ENCODE measurements at places on chromosomes 1 and 21. TPM values are rescaled to one million over a fixed set of nuclear protein-coding genes. Genes with fewer than 3 reads are reported as not detected.
A peak's percentile ranks its signal among the peaks of the same experiment; 100 is the strongest.

DNA sequence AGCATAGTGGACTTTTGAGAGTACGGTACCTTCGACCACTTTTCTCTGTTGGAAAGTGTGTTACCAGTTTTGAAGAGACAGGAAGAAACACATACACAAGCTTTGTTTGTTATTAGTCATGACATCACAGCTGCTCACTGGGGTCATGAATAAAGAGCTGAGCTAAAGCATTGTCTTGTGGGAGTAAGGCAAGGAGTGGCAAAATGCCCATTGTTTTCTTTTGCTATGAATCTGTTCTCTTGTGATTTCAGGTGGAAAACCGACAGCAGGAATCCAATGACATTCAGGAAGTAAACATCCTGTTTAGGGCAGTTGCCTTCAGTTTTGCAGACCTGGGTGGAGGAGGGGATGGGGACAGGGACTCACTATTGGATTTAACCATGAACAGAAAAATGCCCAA lies 66.2 kb downstream of the RGL1 start:
- DNase-seq = no peak

- DNase-seq = no peak
Measured at GRCh38 chr1:55262822-55263221, 47.7 kb upstream of the USP24 start.

DNA sequence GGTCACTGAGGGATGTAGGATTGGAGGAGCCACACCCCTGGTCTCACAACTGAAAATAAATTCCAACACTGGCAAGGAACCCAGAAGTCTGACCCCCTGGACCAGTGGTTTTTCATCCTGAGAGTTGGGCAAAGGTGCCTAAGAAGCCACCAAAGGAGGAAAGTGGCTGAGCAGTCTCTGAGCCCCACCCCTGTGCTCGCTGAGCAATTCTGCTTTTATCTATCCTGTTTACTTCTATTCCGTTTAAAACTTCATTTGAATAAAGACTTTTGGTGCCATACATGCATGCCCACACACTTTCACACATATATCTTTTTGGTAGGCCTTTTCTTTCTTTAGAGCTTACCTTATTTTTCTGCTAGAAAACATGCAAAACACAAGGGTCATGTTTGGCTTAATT lies 13.9 kb upstream of the CD53 start:
- no peak for DNase-seq

DNA sequence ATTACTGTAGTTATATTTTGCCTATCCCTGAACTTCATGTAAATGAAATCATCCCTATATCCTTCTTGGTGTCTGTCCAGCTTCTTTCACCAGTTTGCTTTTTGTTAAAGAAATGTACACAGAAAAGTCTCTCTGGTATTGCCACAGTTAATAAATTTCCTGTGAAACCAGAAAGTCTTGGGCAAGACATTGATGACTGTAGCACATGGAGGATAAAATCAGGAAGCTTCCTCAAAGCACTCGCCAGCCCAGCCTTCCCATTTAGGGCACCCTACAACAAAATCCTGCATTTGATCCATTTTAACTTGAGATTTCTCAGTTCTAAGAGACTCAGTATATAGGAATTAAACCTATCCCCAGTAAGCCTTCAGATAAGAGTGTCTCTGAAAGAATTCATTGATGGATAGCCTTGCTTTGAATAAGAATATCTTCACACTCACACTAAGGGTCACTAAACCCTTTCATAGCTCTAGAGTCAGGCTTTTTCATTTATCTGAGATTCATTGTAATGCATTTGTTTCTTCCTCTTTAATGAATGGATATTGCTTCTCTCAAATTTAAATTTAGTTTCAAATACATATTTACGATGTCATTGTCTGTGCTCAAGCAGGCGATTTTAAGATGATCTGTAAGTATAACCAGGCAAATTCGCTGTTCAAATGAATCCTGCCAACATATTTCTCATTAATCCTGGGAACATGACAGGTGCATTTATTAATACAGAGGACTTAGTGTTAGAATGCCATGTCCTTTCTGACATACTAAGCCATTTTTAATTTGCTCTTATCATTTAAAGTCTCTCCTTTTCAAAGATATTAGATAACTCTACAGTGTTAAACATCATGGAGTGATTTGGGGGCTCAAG lies 153.1 kb downstream of the GRIK1 start:
- DNase-seq = no peak

DNA sequence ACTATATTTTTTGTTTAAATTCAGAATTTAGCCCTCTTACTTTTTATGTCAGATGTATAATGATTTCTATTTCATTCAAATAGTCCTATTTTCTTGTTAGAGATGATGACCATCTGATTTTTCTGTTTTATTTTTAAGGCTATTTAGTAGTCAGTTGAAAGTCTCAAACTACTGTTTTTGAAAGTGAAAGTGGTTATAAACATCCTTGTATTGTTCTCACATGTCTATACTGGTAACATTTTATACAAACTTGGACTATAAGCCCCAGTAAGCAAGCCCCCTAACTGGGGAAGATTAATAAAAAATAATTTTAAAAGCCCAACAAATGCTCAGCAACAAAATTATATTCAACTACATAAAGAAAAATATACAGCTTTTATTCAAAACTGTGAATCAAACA lies 271.3 kb upstream of the RGS18 start:
- DNase-seq = no peak

GRCh38 chr21:32349333-32349944 lies 43.4 kb downstream of the URB1 start:
- no peak for DNase-seq

DNA sequence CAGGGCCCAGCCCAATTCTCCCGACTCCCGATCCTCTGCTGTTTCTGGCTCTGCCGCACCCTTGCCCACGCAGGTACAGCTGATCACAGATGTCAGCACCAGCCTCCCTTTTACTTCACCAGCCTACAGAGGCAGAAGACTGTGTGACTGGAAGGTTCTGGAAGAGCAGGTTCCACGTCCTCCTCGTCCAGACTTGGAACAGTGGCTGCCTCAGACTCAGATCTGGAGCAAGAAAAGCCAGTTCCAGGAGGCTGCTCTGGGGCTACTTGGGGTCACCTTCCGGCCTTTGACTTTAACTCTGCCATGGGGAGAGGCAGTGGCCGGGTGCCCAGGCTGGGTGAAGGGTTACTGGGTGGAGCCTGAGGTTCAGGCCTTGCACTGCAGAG lies 16.1 kb upstream of the KLHDC7A start:
- no peak for DNase-seq

- no peak for DNase-seq
Measured at GRCh38 chr1:47569261-47569660, 131.4 kb downstream of the FOXD2 start.

GRCh38 chr1:203451836-203452784 lies 23.5 kb upstream of the PRELP start:
- no peak for DNase-seq

DNA sequence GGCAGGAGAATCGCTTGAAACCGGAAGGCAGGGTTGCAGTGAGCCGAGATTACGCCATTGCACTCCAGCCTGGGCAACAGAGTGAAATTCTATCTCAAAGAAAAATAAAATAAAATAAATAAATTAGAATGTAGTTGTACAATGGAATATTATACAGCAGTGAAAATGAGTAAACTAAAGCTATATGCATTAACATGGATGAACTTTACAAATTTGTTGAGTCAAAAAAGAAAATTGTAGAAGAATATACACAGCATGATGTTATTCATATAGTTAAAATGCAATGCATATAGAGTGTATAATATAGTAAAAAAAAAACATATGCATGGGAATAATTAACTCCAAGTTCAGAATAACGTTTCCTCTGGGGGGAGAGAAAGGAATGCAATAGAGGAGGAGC lies 11.0 kb upstream of the NAV1 start:
- no peak for DNase-seq

DNA sequence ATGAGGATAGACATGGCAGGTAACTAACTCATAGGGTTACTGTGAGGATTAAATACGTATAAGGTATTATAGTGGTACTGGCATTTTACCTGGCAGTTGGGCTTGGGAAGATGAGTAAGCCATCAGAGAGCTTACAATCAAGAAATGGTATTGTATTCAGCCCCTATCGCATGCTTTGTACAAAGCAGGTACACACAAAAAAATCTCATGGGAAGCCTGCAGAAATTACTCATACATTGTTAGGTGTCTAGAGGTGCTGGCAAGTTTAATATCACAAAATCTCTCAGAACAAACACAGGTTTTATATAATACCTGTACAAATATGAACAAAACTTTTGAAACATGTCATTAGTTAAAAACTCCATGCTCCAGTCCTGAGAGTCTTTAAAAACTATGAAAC lies 71.8 kb upstream of the CNN3 start:
- DNase-seq = no peak

DNA sequence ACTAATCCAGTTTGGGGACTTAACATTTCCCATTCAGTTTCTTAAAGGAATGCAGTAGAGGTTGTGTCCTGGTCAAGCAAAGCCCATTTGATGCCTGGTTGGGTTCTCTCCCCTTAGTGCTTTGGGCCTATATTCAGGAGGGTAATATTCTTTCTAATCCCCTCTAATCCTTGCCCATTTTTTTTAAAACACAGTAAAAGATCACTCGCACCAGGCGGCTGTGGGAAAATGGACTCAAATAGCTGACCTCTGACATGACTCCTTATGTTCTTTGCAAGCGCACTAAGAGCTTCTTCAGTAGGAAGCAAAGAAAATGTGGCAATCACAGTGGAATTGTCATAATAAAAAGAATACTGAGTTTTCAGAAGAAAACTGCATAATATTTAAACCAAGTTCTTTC lies 49.9 kb downstream of the WNT2B start:
- no peak for DNase-seq

GRCh38 chr1:204198348-204199340 lies 2.4 kb upstream of the KISS1 start:
- DNase-seq = peak; percentile 54

DNA sequence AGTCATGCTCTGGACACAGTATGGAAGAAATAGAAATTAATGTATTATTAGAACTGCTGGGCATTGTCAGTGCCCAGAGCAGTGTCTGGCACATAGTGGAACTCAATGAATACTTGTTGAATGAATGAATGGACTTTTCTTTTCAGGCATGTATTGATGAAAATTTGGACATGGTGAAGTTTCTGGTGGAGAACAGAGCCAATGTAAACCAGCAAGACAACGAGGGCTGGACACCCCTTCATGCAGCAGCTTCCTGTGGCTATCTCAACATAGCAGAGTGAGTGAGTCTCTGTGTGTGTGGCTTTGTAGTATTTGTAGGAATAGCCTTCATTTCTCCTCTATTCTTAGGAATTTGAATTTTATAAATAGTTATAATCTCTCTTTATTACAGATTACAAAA lies 68.1 kb downstream of the PPP1R12B start:
- DNase-seq = no peak

DNA sequence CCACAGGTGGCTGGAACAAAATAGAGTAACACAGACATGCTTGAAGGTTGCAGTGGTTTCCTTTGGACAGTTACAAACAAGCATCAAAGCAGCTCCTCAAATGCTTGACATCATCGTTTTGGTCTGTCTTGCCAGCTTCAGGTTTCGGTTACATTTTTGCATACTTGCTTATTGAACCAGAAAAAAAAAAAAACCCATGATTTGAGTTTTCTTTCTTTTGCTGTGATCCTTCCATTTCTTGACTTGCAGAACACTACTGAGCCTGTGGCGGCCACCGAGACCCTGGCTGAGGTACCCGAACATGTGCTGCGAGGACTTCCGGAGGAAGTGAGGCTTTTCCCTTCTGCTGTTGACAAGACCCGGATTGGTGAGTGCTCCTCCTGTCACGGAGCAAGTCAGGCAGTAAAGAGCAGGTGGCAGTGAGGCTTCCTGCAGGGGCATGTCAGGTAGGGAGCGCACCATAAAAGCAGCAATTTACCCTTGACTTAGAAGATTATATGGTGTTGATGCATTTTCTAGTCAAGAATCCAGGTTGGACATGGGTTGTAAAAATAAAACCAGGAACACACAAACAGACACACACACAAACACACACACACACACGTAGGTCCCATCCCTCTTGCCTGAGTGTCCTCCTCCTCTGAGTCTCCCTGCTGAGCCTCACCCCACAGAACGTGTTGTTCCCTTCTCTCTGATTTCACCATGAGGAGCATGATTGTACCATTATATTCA lies 30.9 kb downstream of the PRDM2 start:
- peak; percentile 54 for DNase-seq

- DNase-seq = no peak
Measured at GRCh38 chr21:46626536-46626935, 8.9 kb upstream of the PRMT2 start.

The KRTAP7-1 gene
- not detected for total RNA-seq

The IGSF21 gene
- 0.88 TPM for total RNA-seq

The RPS27 gene
- 789 TPM for total RNA-seq

The PRRX1 gene
- 256 TPM for total RNA-seq

The NTPCR gene
- total RNA-seq = 72.0 TPM
